Activated CD8-positive, alpha-beta T cell treated with anti-CD3 and anti-CD28 coated beads for 36 hours (primary cell): ENCODE measurements at places on chromosomes 6 and 20. TPM values are rescaled to one million over a fixed set of nuclear protein-coding genes. Genes with fewer than 3 reads are reported as not detected.
A peak's percentile ranks its signal among the peaks of the same experiment; 100 is the strongest.

The GHRH gene
- not detected for total RNA-seq

The LHFPL5 gene
- not detected for total RNA-seq

DNA sequence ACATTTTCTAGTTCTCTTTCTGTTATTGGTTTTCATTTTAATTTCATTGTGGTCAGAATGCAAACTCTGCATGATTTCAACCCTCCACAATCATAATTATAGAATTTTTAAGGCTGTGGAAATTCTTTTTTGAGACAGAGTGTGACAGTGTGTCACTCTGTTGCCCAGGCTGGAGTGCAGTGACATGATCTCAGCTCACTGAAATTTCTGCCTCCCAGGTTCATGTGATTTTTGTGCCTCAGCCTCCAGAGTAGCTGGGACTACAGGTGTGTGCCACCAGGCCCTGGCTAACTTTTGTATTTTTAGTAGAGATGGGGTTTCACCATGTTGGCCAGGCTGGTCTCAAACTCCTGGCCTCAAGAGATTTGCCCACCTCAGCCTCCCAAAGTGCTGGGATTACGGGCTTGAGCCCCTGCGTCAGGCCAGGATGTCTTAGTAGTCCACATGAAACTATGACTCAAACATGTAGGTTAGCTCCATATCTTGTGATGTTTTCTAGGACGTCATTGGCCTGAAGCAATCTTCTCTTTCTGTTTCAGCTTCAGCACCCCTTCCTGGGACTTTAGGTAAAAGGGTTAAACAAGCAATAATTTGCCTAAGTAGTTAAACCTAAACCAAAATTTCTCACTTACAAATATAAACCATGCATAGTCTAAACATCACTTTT lies 47.4 kb upstream of the SAMD3 start:
- DNase-seq, result no peak

The MYBL2 gene
- 93.6 TPM for total RNA-seq

DNA sequence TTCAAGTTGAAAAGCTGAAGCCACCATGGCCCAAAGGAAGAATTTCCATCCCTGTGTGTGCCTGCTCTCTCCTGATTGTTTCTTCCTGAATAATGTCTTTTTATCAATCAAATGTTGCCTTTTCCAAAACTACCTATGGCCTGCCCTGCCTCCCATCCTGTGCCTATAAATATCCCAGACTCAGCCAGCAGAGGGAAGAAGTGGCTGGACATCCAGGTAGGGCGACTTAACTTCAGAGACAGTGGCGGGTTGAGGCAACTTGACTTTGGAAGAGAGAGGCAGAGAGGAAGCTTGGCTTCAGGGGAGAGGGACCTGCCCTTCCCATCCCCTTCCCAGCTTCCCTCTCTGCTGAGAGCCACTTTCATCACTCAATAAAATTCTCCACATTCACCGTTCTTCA lies 133.0 kb downstream of the LCA5 start:
- DNase-seq, result no peak

The CALHM6 gene
- 11.3 TPM for total RNA-seq

The PRICKLE4 gene
- not detected for total RNA-seq

The TCP11 gene
- not detected for total RNA-seq

DNA sequence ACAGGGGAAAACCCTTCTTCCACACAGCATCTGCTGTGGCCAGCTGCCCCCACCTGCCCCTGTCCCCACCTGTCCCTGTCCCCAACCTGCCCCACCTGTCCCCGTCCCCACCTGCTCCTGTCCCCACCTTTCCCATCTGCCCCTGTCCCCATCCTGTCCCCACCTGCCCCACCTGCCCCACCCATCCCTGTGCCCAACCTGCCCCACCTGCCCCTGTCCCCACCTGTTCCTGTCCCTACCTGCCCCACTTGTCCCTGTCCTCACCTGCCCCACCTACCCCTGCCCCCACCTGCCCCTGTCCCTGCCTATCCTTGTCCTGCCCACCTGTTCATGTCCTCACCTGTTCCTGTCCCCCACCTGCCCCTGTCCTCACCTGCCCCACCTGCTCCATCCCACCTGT lies 6.4 kb upstream of the MYT1 start:
- no peak for DNase-seq

- no peak for DNase-seq
Observed at GRCh38 chr20:60214901-60215815, 256.9 kb downstream of the CDH26 start.

DNA sequence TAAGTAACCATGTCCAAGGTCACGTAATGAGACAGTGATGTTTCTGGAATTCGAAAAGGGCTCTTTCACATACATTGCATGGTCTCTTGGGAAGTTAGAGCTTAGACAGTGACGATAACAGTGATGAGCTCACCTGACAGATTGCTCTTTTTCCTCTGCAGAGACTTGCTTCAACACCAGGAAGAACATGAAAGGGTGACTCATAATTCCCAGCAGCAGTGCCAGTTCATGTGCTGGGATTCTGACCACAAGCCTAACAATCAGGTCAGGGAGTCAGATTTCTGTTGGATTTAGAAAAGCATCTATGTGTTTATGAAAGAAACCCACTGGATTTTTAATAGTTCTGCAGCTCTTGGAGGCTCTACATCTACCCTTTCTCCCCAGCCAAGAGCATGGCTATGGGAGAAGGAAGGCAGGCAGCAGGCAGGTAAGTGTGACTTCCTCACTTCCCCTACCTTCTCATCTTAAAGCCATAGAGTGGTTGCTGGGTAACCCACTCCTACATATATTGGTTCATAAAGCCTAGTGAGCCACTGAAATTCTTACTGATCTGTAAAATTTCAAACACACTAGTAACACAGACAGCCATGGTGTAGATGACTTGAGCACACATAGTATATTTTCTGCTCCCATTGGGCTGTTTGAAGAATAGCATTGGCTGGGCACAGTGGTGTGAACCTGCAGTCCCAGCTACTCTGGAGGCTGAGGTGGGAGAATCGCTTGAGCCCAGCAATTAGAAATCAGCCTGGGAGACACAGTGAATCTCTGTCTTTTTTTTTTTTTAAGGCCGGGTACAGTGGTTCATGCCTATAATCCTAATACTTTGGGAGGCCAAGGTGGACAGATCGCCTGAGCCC lies 44.4 kb upstream of the LOC128125822 start:
- no peak for DNase-seq

- no peak for DNase-seq
Observed at GRCh38 chr20:61014491-61014890, 237.6 kb upstream of the CDH4 start.

- peak; percentile 49 for DNase-seq
Observed at GRCh38 chr6:157804448-157805327, 18.4 kb upstream of the SNX9 start.

DNA sequence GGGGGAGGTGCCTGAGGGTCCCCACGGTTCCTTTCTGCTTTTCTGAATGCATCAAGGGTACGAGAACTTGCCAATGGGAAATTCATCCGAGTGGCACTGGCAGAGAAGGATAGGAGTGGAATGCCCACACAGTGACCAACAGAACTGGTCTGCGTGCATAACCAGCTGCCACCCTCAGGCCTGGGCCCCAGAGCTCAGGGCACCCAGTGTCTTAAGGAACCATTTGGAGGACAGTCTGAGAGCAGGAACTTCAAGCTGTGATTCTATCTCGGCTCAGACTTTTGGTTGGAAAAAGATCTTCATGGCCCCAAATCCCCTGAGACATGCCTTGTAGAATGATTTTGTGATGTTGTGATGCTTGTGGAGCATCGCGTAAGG lies 226.4 kb downstream of the SMOC2 start:
- DNase-seq, result no peak

The FILIP1 gene
- 0.07 TPM for total RNA-seq

- DNase-seq, result no peak
Observed at GRCh38 chr20:58603721-58604120, 47.4 kb upstream of the STX16 start.

GRCh38 chr6:104599821-104600638 lies 259.7 kb downstream of the HACE1 start:
- DNase-seq, result no peak

The HTR1B gene
- total RNA-seq, result not detected

DNA sequence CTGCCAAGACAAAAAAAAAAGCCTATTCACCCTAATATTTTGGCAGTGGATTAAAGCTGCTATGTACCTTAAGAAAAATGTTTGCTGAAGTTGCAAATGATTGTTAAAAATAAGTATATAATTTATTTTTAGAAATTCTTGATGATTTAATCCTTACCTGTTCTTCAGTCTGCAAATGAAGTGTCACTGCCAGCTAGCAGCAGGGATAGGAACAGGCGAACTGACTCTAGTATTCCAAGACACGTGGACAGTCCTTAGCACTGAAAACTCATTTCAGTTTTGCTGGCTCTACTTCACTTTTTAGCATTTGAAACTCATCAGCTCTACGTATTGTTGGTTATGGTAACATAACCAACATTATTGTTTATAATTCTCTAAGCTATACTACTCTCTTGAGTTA lies 204.4 kb upstream of the ID4 start:
- no peak for DNase-seq
